Mucosa of descending colon (tissue), 3 donors: ENCODE measurements at places on chromosomes 13 and 19. TPM values are rescaled to one million over a fixed set of nuclear protein-coding genes. Genes with fewer than 3 reads are reported as not detected.

Gene LILRB5
- total RNA-seq: 5.4 TPM

GRCh38 chr19:52115526-52116053, 20.0 kb upstream of the ZNF841 start:
- DNase-seq: no peak

Gene TPTE2
- total RNA-seq: not detected

DNA sequence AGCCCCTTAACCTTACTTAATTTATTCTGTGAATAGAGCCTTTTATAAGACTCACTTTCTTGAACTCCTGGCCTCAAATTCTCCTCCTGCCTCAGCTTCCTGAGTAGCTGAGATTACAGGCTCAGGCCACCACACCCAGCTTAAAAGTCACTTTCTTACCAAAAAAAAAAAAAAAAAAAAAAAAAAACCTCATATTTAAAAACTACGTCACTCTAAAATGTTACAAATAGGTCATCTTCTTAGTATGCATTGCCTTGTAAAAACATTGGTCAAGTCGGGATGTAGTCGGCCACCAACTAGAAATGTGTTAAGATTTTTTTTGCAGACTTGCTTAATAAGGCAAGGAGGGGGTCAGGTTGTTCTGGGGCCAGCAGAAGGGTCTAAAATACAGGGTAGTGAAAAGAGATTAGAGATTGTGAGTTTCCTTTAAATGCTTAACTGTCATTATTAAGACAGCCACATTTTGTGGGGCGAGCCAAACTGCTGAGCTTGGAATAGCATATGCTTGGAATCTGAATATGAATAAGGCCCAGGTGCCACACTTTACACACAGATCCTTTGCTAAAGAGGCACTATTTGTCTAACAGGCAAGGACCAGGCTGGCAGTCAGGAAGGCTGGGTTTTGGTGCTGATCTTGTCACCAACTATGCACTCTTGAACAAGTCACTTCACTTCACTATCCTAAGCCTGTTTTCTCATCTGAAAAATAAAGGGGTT, 16.5 kb upstream of the IL17D start:
- no peak for DNase-seq

GRCh38 chr19:42229855-42230351, 9.8 kb downstream of the ZNF526 start:
- DNase-seq: no peak

DNA sequence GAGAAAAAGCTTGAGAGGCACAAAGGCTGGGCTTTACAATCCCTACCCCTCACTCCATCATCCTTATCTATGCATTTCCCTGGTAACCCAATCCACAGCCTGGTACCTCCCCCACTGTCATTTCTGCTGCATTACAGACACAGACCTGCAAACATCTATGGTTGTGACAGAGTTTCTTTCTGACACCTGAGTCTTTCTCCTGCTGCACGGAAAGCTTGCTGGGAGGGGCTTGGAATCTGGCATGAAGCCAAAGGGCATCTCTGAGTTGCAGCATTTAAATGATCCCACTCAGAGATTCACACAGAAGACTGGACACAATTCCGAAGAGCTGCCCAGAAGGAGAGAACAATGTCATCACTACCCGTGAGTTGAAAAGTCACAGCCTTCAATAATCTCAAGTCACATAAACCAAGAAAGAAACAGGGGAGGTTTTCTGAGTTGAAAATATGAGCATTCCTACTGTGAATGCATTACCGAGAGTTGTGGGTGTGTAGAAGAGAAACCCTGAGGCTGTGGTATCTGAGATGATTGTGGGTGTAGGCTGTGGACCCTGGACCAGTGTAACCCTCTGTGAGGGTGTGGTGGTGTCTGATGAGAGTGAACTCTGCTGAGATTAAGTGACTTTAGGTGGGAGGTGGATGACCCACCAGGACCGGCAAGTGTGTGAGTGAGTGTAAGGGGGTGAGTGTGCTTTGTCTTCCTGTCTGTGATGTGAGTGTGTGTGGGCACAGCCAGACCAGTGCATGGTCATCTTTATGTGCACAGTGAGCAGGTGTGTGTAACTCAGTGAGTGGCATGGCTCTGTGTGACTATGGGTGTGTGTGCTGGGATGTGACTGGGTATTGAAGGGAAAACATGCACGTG, at the start of gene LGALS14:
LGALS14 (plus strand) TSS at position 301 of the 864 bp plus-strand sequence; CDS start at position 349, 48 bp downstream.
- no peak for DNase-seq

DNA sequence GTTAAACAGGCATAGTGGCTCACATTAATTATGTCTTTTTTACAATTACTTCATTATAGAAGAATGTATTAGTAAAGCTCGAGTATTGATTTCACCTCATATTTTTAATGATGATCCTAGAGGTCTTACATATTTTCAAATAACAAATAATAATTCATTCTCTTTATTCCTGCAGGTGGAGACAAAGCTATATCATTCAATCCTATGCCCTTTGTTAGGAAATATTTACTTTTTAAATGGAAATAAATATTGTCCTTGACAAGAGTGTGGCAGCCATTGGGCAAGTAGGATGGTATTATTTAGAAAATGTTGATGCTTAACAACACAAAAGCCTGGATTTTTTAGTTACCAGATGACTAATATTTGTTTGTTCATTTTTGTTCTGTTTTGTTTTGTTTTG, 127.6 kb downstream of the COG6 start:
- DNase-seq: no peak

GRCh38 chr13:42363941-42364612, 92.1 kb downstream of the AKAP11 start:
- DNase-seq: no peak

Gene SCAMP4
- total RNA-seq: 57.2 TPM

GRCh38 chr13:42814868-42815267, 33.5 kb downstream of the FAM216B start:
- no peak for DNase-seq

DNA sequence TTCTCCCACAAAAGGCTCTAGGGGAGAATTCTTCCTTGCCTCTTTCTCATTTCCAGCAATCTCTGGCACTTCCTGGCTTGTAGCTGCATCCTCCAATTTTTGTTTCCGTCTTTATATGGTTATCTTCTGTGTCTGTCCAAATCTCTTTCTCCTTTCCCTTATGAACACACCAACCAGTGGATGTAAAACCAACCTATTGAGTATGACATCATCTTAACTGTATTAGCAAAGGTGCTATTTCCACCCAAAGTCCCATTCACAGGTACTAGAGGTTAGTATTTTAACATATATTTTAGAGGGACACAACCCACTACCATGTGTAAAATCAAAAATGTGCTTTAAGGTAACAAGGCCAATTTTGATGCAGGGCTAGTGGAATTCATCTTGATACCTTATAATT, 129.0 kb downstream of the RAP2A start:
- DNase-seq: no peak

GRCh38 chr19:46759817-46760333, 13.6 kb upstream of the STRN4 start:
- DNase-seq: no peak

GRCh38 chr13:37910790-37911189, 41.2 kb upstream of the TRPC4 start:
- no peak for DNase-seq

GRCh38 chr19:29501816-29502580, 23.8 kb upstream of the VSTM2B start:
- DNase-seq: peak; percentile 5

Gene ZNF850
- total RNA-seq: 2.9 TPM

- DNase-seq: peak; percentile 91
Measured at GRCh38 chr19:10602330-10603083, 15.4 kb upstream of the AP1M2 start.

DNA sequence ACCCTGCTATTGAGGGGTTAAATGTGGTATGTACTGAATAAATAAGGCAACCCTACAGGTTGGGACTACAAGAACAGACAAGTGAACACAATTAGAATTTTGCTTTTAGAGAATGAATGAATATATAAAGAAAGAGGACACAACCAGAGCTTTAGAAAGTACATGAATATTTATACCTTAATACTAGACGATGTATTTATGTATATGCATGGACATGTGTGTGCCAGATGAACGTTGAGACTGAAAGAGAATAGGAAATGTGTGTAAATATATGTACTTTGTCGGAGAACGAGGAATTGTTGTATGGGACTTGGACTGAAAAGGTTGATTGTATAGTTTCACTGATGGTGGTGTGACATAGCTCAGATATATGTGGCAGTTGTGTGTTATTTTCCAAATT, 9.3 kb upstream of the COG6 start:
- no peak for DNase-seq

Gene CABP5
- total RNA-seq: not detected

- DNase-seq: no peak
Measured at GRCh38 chr19:35458731-35459391, 10.8 kb downstream of the FFAR2 start.

DNA sequence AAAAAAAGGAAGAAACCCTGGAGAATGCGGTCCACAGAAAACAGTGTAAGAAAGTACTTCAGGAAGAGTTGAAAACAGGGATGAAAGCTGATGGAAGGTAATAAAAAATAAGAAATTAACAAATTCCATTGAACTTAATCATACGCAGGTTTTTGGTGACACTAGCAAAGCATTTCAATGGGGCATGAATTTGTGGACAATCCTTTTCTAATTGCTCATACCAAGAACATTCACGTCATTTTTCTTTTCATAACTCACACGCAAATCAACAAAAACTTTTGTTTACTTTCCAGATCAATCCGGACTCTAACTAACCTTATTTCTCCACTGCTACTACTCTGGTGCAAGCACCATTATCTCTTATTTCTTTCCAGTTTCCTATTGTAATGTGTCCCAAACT, 1195.0 kb downstream of the SLITRK5 start:
- DNase-seq: no peak

GRCh38 chr13:78524936-78525335, 78.4 kb downstream of the POU4F1 start:
- no peak for DNase-seq

DNA sequence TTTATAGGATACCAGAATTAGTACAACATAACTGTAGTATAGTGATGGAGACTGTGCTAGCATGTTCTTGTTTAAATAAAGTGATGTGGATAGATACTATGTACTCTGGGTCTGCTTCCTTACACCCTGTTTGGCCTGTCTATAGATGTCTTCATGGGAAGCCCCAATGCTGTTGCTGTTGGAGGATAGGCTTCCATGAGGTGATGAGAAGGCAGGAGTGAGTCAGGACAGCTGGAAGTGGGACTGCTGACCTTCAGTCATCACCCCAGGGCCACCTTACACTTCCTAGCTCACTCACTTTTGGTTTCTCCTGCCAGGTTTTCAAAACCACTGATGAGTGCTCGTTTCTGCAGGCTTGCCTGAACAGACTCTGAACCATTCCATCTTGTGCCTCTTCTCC, 4.2 kb downstream of the KCTD4 start:
- DNase-seq: no peak

- DNase-seq: peak; percentile 10
Measured at GRCh38 chr13:67416047-67416925, 186.2 kb upstream of the PCDH9 start.

DNA sequence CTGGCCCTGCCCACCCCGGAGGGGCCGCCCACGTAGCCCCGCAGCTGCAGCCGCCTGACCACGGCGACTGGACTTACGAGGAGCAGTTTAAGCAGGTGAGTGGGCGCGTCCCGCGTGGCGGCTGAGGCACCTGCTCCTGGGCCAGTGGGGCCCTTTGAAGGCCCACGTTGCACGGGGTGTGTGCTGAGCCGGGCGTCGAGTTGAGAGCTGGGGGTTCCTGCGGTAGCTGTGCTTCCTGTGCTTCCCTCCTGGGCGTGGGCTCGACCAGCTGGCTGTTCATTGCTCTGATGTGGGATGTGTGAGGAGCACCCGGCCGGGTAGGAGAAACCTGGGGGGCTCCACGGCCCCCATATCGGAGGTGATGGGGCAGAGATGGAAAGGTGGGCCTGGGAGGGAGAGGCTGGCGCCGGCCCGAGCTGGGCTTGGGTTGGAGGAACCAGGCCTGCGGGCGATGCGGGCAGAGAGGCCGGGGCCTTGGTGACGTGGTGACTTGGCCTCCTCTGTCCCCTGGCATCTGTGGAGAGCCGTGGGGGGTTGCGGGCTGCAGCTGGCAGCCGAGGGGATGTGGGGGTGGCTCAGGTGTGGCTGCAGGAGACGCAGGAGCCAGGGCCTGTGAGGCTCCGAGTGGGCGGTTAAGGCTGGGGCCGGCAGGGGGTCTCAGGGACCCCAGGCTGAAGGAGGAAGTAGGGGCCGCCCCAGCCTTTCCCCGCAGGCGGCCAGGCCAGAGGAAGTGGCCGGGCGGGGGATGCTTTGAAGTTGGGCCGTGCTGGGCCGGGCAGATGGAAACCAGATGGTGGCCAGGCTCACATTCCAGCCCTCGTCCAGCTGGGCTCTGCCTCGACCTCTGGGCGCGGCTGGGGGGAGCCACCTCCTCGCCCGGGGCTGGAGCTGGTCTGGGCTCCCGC, 7.1 kb downstream of the ARID3A start:
- no peak for DNase-seq

Gene COL4A1
- total RNA-seq: 308 TPM

- DNase-seq: no peak
Measured at GRCh38 chr13:43150369-43151207, 127.2 kb downstream of the DNAJC15 start.

DNA sequence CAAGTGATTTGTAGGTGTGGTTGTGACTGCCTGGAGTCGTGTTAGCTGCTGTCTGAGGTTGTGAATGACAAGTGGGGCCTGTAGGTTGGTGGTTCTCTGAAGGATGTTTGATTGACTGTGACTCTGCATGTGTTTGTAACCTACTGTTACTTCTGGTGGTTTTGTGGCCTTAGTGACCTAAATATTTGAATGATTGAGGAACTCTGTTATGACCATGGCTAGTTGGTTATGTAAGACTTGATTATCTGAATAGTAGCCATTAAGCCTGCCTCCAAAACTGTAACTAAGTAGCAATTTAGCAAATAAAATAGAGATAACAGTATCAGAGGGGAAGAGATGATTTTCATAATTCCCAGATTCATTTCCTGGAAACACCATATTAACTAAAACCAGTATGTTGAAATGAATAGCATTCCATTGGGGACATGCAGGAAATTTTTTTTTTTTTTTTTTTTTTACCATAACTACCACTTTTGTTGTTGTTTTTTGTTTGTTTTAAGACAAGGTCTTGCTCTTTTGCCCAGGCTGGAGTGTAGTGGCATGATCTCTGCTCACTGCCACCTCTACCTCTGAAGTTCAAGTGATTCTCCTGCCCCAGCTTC, 865 bp downstream of the ZNF382 start:
- no peak for DNase-seq

- DNase-seq: no peak
Measured at GRCh38 chr13:49977992-49978391, 18.9 kb upstream of the TRIM13 start.

Gene ZNF552
- total RNA-seq: 33.1 TPM

Gene TMEM59L
- 0.93 TPM for total RNA-seq

Gene ANKLE1
- 1.9 TPM for total RNA-seq

GRCh38 chr13:99998261-99998660, 16.7 kb downstream of the ZIC2 start:
- DNase-seq: no peak
